ENCODE measurements at places on chromosomes 7 and 10.

DNA sequence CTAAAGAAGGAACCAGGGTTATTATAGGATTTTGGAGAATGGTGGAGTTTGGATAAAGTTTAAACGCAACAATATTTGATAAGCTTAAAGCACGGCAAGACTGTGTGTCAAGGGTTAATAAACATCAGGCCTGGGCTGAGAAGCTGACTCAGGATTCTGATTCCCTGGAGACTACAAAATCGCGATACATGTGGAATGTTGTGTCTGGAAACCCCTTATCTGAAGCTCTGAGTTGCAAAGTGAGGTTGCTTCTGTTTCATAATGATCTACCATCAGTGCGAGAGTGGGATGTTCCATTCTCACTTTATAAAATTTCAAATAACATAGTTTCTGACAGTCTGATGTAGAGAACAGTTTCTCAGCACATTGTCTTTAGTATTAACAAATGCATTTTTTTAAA lies 7.8 kb downstream of the C1GALT1 start:
- DNase-seq: no peak

- no peak for DNase-seq
Observed at GRCh38 chr10:117653170-117653515, 110.6 kb downstream of the EMX2 start.

DNA sequence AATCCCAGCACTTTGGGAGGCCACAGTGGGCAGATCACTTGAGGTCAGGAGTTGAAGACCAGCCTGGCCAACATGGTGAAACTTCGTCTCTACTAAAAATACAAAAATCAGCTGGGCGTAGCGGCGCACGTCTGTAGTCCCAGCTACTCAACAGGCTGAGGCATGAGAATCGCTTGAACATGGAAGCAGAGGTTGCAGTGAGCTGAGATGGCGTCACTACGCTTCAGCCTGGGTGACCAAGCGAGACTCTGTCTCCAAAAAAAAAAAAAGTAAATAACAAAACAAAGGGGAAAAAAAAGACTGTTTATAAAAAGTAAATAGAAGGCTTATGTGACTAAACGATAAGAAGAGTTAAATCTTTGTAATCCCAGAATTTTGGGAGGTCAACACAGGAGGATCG lies 15.0 kb upstream of the DNMBP start:
- DNase-seq: peak; percentile 22

DNA sequence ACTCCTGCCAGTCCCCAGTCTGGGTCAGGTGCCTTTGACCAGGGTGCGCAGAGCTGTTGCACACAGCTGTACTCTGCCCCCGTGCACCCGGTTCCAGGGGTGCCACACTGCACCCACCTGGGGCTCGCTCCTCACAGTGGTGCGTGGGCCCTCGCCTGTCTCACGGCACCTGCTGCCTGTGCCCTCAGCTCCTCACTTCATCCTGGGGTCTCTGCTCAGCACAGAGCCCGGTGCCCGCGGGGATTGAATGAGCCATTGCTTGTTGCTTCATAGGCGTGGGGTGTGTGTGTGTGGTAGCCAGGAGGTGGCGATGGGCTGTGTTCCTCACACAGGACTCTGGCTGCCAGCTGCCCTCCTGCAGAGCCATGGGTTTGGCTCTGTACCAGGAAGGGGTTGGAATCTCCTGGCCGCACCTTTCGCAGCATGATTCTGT lies 18.5 kb downstream of the EIF3B start:
- DNase-seq: no peak

GRCh38 chr7:94422827-94423460 lies 28.2 kb downstream of the COL1A2 start:
- DNase-seq: no peak

DNA sequence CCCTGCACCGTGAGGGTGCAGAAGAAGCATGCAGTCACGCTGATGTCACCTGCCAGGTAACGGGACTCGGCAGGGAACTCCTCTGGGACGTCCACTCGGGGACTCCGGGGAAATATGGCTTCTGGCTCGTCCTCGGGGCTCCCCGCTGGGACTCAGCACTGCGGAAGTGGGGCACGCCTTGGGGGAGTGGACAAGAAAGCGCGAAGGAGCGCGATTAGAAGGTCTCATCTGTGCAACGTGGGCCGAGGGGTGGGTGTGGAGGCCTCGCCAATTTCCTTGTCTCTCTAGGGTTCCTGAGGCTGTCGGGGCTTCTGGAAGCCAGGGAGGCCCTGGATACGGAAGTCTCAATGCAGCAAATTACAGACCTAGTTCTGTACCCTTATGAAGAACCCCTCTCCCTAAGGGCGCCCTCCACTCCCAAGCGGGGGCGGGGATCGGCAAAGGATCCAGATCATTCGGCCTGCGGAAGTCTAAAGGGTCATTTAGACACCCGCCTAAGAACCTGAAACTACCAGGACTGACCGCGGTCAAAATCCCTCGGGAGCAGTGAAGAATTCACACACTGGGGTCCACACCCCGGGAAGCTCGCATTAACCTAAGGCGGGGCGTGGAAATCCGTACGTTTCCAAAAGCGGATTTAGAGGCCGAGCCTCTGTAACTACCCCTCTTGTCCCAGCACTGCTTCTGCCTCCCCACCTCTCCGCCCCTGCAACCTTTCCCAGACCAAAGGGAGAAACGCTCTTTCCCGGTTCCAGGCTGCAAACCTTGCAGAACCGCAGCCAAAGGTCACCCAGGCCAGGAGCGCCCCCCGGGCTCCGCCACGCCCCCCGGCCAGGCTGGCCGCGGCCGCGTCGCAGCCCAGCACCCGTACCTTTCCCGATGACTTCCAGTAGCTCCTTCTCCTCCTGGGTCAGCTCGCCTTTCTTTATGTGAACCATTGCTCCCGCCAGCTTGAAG lies 640 bp downstream of the ANKMY2 start:
- no peak for DNase-seq

DNA sequence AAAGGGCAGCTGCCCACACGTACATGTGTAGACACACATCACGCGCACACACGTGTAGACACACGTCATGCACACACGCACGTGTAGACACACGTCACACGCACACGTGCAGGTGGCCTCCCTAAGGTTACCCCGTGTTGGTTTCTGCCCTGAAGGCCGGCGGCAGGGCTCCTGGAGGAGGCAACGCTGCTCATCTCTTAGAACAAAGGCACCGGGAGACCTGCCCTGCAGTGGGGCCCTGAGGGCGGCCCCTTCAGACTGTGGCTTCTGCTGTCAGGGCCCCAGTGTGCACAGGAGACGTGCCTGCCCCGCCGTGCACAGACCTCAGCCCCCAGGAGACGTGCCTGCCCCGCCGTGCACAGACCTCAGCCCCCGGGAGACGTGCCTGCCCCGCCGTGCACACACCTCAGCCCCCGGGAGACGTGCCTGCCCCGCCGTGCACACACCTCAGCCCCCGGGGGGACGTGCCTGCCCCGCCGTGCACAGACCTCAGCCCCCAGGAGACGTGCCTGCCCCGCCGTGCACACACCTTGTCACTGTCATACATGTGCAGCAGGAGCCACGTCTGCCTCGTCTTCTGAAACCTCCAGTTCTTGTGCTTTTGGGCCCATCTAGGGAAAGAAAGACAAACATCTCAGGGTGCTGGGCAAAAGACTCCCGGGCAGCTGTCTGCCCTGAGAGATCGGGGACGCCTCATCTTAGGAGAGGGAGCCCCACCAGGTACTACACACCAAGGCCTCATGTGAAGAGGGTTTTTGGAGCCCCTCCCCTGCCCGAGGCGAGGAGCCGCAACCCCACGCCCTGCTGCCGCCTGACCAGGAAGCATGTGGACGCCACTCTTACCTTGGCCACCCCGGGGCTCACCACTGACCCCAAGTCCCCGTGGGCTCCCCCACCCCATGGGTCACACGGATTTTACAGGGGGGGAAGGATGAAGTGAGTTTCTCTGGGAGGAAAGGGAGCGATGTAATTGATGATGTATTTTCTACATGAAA lies 17.3 kb downstream of the CYP2W1 start:
- no peak for DNase-seq

- DNase-seq: no peak
Observed at GRCh38 chr10:71278691-71279588, 40.1 kb upstream of the SLC29A3 start.

GRCh38 chr7:47775238-47775637 lies 173.0 kb downstream of the PKD1L1 start:
- DNase-seq: no peak

- peak; percentile 63 for DNase-seq
Observed at GRCh38 chr10:121654021-121654545, 55.8 kb upstream of the FGFR2 start.

GRCh38 chr7:119392-120163 lies 72.8 kb upstream of the FAM20C start:
- no peak for DNase-seq

DNA sequence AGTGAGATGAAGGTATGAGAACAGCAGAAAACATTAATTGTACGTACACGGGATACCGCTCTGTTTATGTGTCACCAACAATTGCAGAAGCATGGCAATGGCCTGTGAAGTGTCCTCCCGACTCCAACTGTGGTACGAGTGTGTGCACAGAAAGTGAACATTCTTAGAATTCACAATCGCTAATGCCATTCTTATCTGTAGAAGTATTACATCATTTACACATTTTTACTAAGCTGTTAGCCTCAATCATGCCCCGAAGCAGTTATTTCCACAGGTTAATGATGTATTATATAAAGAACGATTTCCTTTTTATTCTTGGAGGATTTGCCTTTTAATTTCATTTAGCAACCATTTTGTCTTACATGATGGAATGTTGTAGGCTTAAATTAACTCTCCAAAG lies 103.4 kb downstream of the EVX1 start:
- DNase-seq: no peak

GRCh38 chr10:124040451-124041188 lies 52.8 kb downstream of the CHST15 start:
- DNase-seq: no peak

DNA sequence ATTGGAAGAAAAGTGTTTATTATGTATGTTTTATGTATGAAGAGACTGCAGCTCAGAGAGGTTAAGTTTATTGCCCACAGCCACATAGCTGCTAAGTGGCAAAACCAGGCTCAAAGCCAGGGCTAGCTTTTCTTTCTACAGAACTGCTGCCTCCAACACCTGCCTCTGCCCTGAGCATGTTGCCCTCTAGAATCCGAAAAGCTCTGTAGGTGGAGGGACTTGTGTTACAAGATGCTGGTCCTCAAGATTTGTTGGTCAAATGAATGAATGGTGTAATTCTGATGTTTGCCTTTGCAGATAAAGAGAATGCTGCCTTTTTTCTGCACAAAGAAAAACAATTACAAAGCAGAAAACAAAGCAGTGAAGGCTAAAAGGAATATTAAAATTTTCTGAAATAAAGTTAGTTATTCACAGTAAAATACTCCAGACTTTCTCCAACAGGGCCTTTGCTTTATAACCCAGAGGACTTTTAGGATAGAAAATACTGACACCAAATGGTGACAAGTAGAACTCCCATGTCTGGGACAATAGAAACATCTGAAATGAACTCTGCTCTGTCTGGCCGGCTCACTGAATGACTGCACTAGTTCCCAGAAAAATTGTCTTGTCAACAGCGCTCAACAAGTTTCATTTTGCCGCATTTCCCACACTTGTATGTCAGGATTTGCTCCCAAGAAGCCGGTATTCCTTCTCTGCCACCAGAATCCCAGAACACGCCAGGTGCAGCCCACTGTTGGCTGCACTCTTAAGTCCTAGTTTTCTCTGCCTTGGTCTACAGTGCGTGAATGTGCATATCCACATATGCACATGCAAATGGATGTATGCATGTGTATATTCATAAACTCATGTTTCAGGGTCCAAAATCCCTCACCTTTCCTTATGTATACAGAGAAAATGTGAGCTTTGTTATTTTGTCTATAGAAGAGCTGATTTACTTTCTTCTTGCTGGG lies 11.0 kb upstream of the DNTT start:
- no peak for DNase-seq

GRCh38 chr10:130073912-130074311 lies 36.7 kb downstream of the C10orf143 start:
- no peak for DNase-seq

DNA sequence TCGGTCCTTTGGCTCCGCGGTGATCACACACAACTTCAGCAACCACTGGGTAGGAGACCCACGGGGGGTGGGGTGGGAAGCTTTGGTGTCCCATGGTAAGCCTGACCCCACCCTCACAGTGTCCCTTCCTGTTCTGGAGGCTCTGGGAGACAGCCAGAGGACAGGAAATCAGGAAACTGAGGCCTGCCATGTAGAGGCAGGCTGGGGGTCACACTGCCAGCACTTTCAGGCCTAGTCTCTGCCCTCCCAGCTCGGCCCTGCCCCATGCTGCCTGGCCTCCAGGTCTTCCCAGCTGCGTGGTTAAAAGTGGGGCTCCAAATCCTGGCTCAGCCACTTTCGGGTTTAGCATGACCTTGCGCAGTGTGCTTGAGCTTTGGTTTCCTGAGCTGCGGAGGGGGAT lies 10.9 kb downstream of the AQP1 start:
- no peak for DNase-seq

DNA sequence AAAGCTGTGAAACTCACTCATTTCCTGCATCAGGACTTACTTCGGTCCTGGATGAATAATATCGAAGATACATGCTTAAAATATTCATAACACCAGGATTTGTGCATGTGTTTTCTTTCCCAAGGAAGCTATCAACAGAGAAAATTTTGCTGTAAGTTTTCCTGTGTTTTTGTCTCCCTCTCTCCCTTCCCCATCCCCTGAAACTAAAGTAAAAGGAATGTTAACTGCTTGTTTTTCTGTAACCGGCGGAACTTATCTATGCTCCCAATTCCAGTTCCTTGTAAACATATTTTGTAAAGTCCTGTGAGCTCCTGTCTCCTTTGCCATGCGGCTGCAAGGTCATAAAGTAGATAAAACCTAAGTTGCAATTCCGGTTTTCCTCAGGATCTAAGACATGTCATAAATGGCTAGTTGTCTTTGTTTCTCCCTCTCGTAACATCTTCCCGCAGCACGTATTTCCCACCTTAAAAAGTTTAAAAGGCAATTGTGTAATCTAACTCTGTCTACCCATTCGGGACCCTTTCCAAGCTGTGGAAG lies 79.0 kb upstream of the POM121L12 start:
- no peak for DNase-seq
